Neural crest cell (in vitro differentiated cells): ENCODE measurements at places on chromosomes 1 and 21. TPM values are rescaled to one million over a fixed set of nuclear protein-coding genes. Genes with fewer than 3 reads are reported as not detected.

GRCh38 chr1:39332291-39332690 lies 127.8 kb downstream of the MACF1 start:
- H3K4me1 ChIP-seq: no peaks in the 10 kb centered on the region
- no peaks in the 10 kb centered on the region for H3K27me3 ChIP-seq
- H3K4me3 ChIP-seq: no peak overlapping the region
- H3K36me3 ChIP-seq: peaks cover 10% of the 10 kb centered on the region
- DNase-seq: no peak
- H3K27ac ChIP-seq: no peak overlapping the region

UBE2U gene
- not detected in 2 replicates for total RNA-seq

ATP6V1G3 gene
- total RNA-seq: not detected in 2 replicates

DNA sequence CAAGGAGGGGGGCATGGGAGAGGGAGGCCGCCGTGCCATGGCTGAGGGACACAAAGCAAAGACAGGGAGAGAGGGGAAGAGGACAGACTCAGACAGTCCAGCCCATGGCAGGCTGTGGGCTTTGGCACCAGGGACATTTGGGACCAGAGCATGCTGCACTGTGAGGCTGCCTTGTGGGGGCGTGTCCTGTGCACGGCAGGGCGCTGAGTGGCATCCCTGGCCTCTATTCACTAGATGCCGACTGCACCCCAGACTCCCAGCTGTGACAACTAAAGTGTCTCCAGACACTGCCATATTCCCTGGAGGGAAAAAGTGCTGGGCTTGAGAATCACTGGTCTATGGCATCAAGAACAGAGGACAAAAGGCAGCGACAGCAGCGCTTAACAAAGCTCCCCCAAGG lies 18.6 kb upstream of the PRDM15 start:
- DNase-seq: no peak
- peaks cover 35% of the 10 kb centered on the region for H3K4me1 ChIP-seq
- no peak overlapping the region for H3K27ac ChIP-seq
- H3K27me3 ChIP-seq: no peaks in the 10 kb centered on the region
- no peak overlapping the region for H3K4me3 ChIP-seq
- H3K36me3 ChIP-seq: peaks cover 3% of the 10 kb centered on the region

GRCh38 chr1:3363023-3363422 lies 91.4 kb upstream of the ARHGEF16 start:
- H3K27me3 ChIP-seq: peaks cover 23% of the 10 kb centered on the region
- H3K36me3 ChIP-seq: no peaks in the 10 kb centered on the region
- H3K4me3 ChIP-seq: no peak overlapping the region
- no peak for DNase-seq
- H3K27ac ChIP-seq: no peak overlapping the region

- no peak overlapping the region for H3K27ac ChIP-seq
- no peaks in the 10 kb centered on the region for H3K4me1 ChIP-seq
- H3K36me3 ChIP-seq: no peaks in the 10 kb centered on the region
- no peaks in the 10 kb centered on the region for H3K27me3 ChIP-seq
- no peak for DNase-seq
These were observed 73.2 kb upstream of the NEK7 start for GRCh38 chr1:198083549-198083948.

CFHR3 gene
- 0.82 and 0.86 TPM in 2 replicates for total RNA-seq

CCDC27 gene
- total RNA-seq: not detected in 2 replicates

GRCh38 chr1:85074365-85074964 lies 26.2 kb upstream of the MCOLN3 start:
- no peak for DNase-seq
- H3K4me1 ChIP-seq: no peaks in the 10 kb centered on the region
- no peak overlapping the region for H3K27ac ChIP-seq
- no peak overlapping the region for H3K4me3 ChIP-seq
- H3K27me3 ChIP-seq: no peaks in the 10 kb centered on the region

GRCh38 chr1:93967306-93967705 lies 58.1 kb upstream of the GCLM start:
- H3K27me3 ChIP-seq: no peaks in the 10 kb centered on the region
- no peaks in the 10 kb centered on the region for H3K36me3 ChIP-seq
- no peak overlapping the region for H3K27ac ChIP-seq
- no peak overlapping the region for H3K4me3 ChIP-seq

RCSD1 gene
- 2.3 and 3.0 TPM in 2 replicates for total RNA-seq

COL24A1 gene
- total RNA-seq: 0.20 and 0.35 TPM in 2 replicates
